Naive thymus-derived CD8-positive, alpha-beta T cell (primary cell): ENCODE measurements at places on chromosomes 16 and 17. TPM values are rescaled to one million over a fixed set of nuclear protein-coding genes. Genes with fewer than 3 reads are reported as not detected.

The MYO1C gene
- polyA plus RNA-seq: 1.5 TPM

The SALL1 gene
- not detected for polyA plus RNA-seq

The PNMT gene
- 0.43 TPM for polyA plus RNA-seq

The BIRC5 gene
- polyA plus RNA-seq: not detected

GRCh38 chr17:43367737-43368242, 31.0 kb upstream of the ARL4D start:
- no peak for DNase-seq

- DNase-seq: no peak
Observed at GRCh38 chr16:16073891-16074881, 124.8 kb downstream of the ABCC1 start.
